ENCODE measurements at places on chromosomes 2 and 18. TPM values are rescaled to one million over a fixed set of nuclear protein-coding genes. Genes with fewer than 3 reads are reported as not detected.

The GKN2 gene
- not detected for total RNA-seq

The FTCDNL1 gene
- 2.3 TPM for total RNA-seq

The DES gene
- total RNA-seq = not detected

The PLCD4 gene
- total RNA-seq = 0.30 TPM

DNA sequence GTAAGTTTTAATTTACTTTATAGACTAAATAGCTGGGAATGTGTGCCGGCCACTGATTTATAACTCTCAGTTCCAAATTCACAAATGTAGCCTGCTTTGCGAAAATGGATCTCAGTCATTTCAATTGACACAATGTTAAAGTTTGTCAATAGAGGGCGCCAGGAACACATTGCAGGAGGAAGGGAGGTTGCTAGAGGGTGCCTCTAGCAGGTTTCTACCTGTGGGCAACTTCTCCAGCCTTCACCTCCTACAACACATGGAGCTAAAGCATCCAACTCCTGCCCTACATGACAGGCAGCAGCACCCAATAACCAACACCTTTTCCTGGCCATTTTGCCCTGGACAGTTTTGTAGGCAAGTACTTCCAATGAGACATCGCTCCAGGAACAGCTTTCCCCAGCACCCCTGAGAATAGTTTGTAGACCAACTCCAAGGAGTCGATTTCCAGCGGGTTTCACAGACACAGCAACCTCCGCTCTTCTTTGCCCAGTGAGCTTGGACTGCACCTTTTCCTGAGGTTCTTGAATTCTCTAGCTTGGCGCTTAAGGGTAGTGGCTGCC is 784.8 kb upstream of the CDH2 start:
- H3K36me3 ChIP-seq = no peaks in the 10 kb centered on the region
- no peak overlapping the region for H3K27ac ChIP-seq
- no peaks in the 10 kb centered on the region for H3K27me3 ChIP-seq
- no peak overlapping the region for H3K4me3 ChIP-seq
- H3K4me1 ChIP-seq = no peaks in the 10 kb centered on the region
- DNase-seq = no peak

GRCh38 chr2:13583609-13584008 is 866.9 kb downstream of the TRIB2 start:
- no peak for DNase-seq
- H3K4me1 ChIP-seq = no peaks in the 10 kb centered on the region
- no peaks in the 10 kb centered on the region for H3K27me3 ChIP-seq

DNA sequence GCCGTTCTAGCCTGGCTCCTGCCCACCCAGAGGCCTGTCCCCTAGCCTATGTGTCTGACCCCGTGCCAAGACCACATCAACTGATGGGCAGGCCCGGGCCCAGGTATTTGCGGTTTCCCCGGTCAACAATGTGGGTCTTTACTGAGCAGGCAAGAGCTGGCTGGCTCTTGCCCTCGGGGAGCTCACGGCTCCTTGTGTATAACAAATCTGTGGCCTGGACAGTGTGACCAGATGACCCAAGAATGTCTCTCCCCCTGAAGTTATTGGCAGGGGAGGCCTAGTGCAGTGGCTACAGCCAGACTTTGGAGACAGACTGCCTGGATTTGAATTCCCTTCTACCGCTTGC is 179.6 kb downstream of the KLHL29 start:
- DNase-seq = no peak

- DNase-seq = no peak
- no peaks in the 10 kb centered on the region for H3K27me3 ChIP-seq
- no peaks in the 10 kb centered on the region for H3K4me1 ChIP-seq
- H3K4me3 ChIP-seq = no peak overlapping the region
These were observed 260.2 kb upstream of the SESTD1 start for GRCh38 chr2:179524809-179525339.

- H3K4me1 ChIP-seq = no peaks in the 10 kb centered on the region
- peaks cover 3% of the 10 kb centered on the region for H3K27me3 ChIP-seq
- no peak for DNase-seq
- no peak overlapping the region for H3K27ac ChIP-seq
These were observed 494.1 kb upstream of the SLC39A10 start for GRCh38 chr2:195162918-195163317.

- no peak overlapping the region for H3K27ac ChIP-seq
- H3K36me3 ChIP-seq = no peaks in the 10 kb centered on the region
- no peaks in the 10 kb centered on the region for H3K4me1 ChIP-seq
- peaks cover 34% of the 10 kb centered on the region for H3K27me3 ChIP-seq
- no peak for DNase-seq
- H3K4me3 ChIP-seq = no peak overlapping the region
These were observed 20.1 kb downstream of the DYSF start for GRCh38 chr2:71473346-71474031.
